Activated naive CD4-positive, alpha-beta T cell (primary cell): ENCODE measurements at places on chromosomes 5 and 9.
A peak's percentile ranks its signal among the peaks of the same experiment; 100 is the strongest.

- no peak for DNase-seq
Observed at GRCh38 chr5:93422652-93423280, 158.3 kb downstream of the NR2F1-AS1 start.

DNA sequence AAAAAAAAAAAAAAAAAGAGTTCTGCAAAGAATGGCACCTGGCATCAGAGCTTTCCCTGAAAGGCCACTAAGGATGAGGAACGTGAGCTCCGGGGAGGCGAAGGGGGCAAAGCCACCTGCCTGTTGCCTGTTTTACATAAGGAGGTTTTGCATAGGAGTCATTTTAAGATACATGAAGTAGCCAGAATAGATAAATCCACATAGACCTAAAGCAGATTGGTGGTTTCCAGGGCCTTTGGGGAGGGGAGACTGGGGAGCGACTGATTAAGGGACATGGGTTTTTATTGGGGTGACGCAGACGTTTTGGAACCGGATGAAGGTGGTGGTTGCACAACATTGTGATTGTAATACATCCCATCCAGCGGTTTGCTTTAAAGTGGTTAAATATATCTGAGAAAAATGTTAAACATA, 7.1 kb downstream of the NEK6 start:
- no peak for DNase-seq

GRCh38 chr5:35822511-35822910, 34.2 kb upstream of the IL7R start:
- no peak for DNase-seq

DNA sequence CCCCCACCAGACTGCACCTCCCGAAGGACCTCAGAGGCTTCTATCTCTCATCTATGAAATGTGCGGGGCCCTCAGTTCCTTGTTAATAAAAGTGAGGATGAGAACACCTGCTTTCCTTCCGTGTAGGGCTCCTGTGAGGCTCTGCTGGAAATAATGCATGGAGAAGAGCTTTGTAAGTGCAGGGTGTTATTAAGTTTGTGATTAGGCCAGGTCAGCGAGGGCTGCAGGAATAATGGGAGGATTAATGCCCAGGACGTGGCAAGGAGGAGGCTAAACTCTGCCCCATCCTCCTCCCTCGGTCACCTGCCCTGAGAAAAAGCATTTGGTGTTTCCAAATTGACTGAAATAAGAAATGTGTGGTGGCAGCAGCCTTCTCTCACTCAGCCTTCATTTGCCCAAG, 83.5 kb upstream of the HSPA9 start:
- no peak for DNase-seq

- no peak for DNase-seq
Observed at GRCh38 chr5:39119404-39120051, 45.3 kb upstream of the RICTOR start.

DNA sequence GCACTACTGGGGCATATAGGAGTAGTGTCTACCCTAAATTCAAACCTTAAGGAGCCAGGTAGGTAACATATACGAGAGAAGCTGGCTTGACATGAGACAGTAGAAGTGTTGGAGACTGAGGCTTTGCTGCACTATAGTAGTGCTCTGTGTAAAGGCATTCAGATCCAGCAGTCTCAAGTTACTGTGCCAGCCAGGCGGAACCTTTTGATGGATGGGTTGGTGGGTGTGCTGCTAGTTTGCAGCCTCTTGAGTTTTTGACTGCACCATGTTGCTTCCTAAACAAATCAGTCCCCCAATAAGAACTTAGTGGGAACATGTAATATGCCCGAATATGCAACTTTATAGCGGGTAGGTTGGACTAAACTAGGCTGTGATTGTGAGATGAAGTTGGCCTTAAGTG, 1.5 kb downstream of the CLTA start:
- DNase-seq, result no peak

DNA sequence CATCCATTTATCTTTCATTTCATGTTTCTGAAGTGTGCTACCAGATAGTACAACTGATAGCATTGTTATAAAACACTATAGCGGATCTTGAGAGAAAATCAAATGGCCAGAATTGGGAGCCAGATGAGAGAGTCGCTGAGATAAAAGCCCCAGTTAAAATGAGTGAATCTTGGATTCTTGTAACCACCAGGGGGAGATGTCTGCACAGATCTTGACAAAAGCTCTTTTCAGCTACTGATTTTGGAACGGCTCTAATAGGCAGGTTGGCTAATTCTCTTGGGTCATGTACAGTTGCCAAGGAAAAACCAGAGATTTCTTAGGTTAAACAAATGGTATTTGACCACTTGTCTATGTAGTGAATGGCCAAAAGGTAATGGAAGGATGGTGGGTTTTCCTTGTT, 21.7 kb downstream of the F2RL2 start:
- DNase-seq, result no peak

GRCh38 chr5:84255315-84255714, 129.4 kb downstream of the EDIL3 start:
- DNase-seq, result no peak

GRCh38 chr9:72453797-72454196, 67.6 kb upstream of the TMC1 start:
- DNase-seq, result no peak

GRCh38 chr9:83754383-83754977, 46.7 kb upstream of the UBQLN1 start:
- no peak for DNase-seq

- DNase-seq, result no peak
Observed at GRCh38 chr5:176646049-176646706, 1.1 kb upstream of the TSPAN17 start.

DNA sequence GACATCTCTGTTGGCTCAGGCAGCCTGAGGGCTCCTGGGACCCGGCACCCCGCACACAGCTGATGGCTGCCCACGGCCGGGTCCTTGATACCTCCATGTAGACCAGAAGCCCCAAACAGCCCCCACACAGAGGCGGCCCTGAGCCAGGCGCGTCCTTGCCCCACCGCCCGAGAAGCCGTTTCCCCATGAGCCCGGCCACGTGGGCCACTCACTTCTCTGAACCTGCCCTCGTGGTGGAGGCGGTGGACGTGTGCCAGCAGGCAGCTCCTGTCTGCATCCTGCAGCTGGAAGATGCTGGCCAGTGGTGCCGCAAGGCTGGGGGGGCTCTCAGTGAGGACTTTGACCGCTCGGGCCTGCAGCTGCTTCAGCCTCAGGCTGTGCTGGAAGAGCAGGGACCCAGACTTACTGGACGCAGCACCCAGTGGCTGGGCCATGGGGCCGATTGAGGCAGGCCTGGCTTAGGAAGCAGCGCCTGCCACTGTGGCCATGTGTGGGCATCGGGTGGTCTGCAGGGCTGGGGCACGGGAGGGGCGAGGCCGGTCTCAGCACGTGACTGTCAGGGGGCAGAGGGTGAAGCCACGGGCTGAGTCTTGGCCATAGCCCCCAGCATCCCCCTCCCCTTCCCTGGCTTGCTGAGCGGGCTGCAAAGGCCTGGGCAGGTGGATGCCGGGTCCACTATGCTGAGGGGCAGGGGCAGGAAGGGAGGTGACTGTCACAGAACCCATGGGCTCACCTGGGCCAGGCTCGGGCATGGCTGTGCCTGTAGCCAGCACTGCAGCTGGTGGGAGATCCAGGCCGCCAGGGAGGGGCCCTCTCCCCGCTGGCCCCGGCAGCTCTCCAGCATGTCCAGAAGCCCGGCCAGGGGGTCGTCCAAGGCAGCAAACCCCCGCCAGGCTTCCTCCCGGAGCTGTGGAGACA, 50.0 kb downstream of the EXD3 start:
- DNase-seq, result no peak

DNA sequence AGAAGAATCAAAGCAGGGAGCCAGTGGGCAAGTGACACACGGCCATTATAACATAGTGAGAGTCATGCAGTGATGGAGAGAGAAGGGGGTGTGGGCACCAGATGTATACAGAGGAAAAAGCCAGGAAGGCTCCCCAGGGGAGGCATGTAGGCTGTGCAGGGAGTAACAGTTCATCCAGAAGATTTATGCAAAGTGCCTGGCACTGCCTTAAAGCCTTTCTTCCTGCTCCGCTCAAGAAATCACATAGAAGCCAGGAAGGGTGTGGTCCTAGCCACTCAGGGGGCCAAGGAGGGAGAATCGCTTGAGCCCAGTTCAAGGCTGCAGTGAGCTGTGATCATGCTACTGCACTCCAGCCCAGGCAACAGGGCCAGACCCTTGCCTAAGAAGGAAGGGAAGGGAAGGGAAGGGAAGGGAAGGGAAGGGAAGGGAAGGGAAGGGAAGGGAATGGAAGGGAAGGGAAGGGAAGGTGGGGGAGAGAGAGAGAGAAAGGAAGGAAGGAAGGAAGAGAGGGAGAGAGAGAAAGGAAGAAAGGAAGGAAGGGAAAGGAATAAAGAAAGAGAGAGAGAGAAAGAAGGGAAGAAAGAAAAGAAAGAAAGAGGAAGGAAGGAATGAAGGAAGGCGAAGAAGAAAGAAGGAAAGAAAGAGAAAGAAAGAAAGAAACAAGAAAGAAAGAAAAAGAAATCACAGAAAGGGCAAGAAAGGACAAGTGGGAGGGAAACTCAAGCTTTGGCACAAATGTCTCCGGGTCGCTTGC, 89.8 kb downstream of the LHX2 start:
- DNase-seq, result no peak

DNA sequence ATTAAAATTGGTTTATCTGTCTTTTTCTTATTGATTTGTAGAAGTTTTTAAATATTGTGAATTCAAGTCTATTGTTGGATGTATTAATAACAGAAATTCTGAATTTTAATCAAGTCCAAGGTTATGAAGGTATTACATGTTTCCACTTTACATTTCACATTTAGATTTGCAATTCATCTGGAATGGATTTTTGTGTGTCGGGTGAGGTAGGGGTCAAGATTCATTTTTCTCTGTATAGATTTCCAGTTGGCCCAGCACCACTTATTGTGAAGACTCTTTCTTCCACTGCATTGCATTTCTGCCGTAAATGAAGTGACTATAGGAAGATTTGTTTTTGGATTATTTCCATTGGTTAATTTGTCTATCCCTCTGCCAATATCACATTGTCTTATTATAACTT, 35.5 kb upstream of the DMRT2 start:
- no peak for DNase-seq

DNA sequence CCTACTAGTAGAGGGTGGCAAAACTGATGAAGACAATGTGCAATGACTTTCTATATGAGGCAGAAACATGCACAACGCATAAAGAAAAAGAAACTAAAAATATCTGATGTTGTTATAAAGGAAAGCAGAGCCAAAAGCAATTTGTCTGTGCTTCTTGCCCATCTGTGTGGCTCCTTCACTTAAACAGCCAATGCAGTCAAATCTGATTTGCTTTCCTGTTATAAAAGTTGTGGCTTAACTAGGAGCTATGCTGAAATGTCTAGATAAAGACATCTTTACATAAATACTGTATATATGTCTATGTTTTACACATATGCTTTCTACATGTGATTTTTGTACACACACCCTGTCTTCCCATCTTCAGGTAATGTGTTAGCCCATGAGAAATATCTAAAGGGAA, 508.2 kb downstream of the CETN3 start:
- no peak for DNase-seq

GRCh38 chr5:158819095-158819494, 280.6 kb downstream of the EBF1 start:
- DNase-seq, result no peak

GRCh38 chr5:40374853-40375252, 304.9 kb upstream of the PTGER4 start:
- DNase-seq, result no peak

GRCh38 chr5:32852535-32852934, 141.4 kb downstream of the NPR3 start:
- no peak for DNase-seq

DNA sequence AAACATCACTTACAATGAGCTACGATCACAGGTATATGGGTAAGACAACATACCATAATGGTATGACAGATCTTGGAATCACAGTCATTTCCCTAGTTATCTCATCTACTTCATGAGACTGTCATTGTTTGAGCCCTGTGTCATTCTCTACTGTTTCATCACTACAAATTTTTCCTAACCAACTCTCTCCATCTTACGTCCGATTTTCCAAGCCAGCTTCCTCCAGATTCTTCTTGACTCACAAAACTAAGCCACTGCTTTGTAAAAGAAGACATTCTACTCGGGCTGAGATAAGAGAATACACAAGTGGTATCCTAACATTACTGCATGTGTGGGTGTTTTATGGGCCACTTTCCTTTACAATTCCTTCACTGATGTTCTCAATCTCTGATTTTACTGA, 49.6 kb downstream of the SERINC5 start:
- no peak for DNase-seq

- DNase-seq, result peak; percentile 36
Observed at GRCh38 chr9:92965061-92965758, 17.9 kb downstream of the FGD3 start.

GRCh38 chr5:139903795-139904565, 108.4 kb downstream of the PSD2 start:
- no peak for DNase-seq

GRCh38 chr9:76882686-76883085, 23.2 kb downstream of the PRUNE2 start:
- no peak for DNase-seq

- DNase-seq, result no peak
Observed at GRCh38 chr5:83031381-83031780, 45.8 kb downstream of the TMEM167A start.

DNA sequence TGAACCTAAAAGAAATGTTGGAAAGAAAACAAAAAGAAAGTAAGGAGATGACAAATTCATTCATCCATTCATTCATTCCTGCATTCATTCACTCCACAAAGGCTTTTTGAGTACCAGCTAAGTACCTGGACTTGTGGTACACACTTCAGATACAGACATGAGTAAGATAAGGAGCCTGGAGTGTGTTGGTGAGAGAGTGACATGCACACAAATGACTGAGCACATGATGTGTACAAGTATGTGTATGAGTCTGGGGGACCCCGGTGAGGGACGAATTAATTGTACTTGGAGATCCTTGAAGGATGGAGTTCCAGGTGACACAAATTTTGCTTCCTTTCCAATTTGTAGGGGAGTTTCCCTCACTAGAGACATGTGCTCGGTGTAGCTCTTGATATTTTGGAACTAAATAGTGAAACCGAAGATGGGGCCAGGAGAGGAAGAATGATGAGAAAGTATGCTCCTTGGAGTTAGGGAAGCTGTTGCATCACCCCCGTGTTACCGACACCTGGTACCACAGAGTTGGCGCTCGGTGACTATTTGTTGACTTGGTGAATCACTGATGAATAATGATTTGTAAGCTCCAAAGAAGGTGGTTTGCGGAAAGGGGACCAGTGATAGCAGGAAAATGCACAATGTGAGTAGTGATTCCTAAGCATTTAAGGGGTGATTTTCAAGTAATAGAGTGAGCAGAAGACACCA, 509.8 kb downstream of the CCDC171 start:
- DNase-seq, result no peak

GRCh38 chr5:54214722-54215121, 95.7 kb downstream of the ARL15 start:
- no peak for DNase-seq

DNA sequence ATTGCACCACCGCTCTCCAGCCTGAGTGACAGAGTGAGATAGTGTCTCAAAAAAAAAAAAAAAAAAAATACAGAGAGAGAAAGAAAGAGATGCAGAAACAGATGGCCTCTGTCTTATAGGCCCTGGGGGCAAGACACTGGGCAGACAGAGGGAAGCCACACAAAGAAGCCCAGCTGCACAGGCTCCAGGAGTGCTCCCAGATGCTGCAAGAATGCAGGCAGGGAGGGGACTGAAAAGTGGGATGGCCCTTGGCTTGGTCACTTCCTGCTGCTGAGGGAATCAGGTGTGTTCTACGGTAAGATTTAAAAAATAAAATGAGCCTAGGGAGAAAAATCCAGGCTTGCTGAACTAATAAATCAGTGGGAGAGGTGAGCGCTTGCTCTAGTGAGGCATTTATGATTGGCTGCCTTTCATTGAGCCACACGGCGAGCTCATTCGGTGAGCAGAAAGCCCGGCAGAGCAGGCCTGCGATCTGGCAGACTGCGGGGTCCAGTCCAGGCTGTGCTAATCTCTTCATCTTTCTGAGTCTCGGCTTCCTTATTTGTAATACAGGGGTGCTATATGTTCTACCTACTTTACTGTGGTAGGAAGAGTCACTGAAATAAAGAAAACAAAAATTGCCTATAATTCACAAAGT, 80.6 kb downstream of the RAD23B start:
- no peak for DNase-seq
